Stimulated activated CD4-positive, alpha-beta T cell treated with anti-CD3 and anti-CD28 coated beads, Interleukin-1b, Interleukin-23, amount 100 ng/mL, for 4 hours (primary cell): ENCODE measurements at places on chromosomes 5 and 9.

- no peak for DNase-seq
These were observed 123.6 kb upstream of the CCDC112 start for GRCh38 chr5:115419846-115420585.

- DNase-seq: no peak
These were observed 303.5 kb downstream of the PLK2 start for GRCh38 chr5:58156361-58156760.

DNA sequence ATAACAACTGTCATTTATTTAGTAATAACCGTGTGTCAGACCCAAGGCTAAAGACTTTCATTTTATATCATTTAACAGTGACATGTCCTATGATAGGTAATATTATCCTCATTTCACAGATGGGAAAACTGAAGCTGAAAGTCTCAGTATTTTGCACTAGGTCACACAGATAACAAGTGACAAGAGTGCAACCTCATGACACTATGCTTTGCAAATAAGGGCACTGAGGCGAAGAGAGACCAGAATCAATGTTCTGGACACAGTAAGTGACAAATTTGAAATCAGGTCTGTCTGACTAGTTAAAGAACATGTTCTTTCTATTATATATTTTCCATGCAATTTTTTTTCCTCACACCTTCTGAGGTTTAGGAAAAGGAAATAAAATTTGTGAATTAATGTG, 585.7 kb downstream of the LRRC70 start:
- no peak for DNase-seq

- no peak for DNase-seq
These were observed 27.8 kb upstream of the PTPDC1 start for GRCh38 chr9:94056442-94056974.

GRCh38 chr5:37543216-37543615, 164.1 kb downstream of the WDR70 start:
- DNase-seq: no peak

DNA sequence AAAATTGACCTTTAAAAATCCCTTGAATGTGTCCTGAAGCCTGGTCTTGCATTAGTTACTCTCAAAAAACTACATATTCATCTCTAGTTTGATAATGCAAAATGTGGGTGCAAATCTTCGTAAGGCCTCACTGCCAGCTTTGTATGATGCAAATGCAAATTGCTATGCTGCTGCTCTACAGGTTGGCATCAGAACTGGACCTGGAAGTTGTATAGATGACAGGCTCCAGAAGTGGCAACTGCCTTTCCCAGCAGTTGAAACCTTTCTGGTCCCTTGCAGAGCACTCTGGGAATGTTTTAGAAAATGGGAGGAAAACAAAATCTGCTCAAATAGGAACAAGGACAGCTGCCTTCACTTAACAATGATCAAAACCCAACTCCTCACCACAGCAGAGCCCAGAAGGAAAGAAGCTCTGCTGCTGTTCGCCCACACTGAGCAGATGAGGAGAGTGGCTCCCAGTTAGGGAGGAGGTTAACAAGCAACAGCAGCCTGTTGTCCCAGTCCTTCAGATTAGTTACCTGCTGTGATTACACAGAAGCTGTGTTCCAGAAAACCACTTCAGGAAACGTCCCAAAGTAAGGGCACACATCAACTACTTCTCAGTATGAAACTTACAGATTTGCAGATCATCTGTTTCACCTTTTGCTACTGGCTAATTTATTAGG, 93.5 kb downstream of the PLPP1 start:
- no peak for DNase-seq

GRCh38 chr9:124038239-124038638, 26.7 kb downstream of the LHX2 start:
- no peak for DNase-seq

GRCh38 chr5:65855766-65856315, 70.5 kb upstream of the ERBIN start:
- DNase-seq: no peak

DNA sequence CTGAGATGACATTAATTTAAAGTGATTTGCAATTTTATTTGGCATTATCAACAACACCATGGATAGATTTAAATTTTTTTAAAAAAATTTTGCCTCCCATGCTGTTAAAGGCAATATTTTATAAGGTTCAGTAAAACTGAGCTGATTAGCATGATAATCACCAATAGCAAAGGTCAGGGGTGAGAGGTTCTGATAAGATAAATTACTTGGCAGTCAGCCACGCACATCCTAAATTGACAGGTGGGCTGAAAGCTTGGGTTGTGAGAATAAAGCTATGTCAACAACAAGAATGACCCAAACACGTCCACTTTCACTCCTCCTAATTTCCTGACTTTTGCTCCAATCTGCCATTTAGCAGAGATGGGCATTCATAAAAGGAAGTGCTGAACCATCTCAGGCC, 127.1 kb downstream of the LHFPL2 start:
- no peak for DNase-seq

GRCh38 chr5:173534031-173534430, 82.4 kb downstream of the BOD1 start:
- no peak for DNase-seq

DNA sequence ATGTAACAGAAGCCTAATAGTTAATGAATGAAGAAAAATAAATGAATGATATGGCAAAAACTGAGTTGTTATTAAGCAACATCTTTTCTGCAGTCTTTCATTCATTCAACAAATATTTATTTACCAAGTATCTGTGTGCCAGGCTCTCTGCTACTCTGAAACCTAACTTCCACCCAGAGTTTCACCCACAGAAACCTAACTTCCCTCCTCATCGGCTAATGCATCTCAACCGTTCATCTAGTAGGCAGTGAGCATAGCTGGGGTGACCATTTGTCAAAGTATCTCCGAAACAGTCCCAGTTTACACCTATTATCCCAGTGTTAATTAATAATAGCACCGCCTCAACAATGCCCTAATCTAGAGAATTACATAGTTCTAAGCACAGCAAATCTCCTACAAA, 1.5 kb downstream of the TTC39B start:
- DNase-seq: no peak

- DNase-seq: no peak
These were observed 47.7 kb downstream of the FBXL17 start for GRCh38 chr5:108334225-108334624.
